Lower lobe of right lung (tissue), 2 donors: ENCODE measurements at places on chromosomes 4 and X. TPM values are rescaled to one million over a fixed set of nuclear protein-coding genes. Genes with fewer than 3 reads are reported as not detected.

Gene ART3
- not detected for total RNA-seq

Gene MAGEA2
- not detected for total RNA-seq

Gene USP17L25
- not detected for total RNA-seq

Gene C4orf36
- 1.6 TPM for total RNA-seq

Gene ADH1C
- total RNA-seq: 8.2 TPM

Gene TXK
- total RNA-seq: 7.5 TPM

- no peak for DNase-seq
- H3K27me3 ChIP-seq: no peaks in the 10 kb centered on the region
- no peak overlapping the region for H3K27ac ChIP-seq
- no peaks in the 10 kb centered on the region for H3K4me1 ChIP-seq
- no peak overlapping the region for H3K4me3 ChIP-seq
Observed at GRCh38 chr4:27129871-27130366, 269.3 kb downstream of the STIM2 start.

DNA sequence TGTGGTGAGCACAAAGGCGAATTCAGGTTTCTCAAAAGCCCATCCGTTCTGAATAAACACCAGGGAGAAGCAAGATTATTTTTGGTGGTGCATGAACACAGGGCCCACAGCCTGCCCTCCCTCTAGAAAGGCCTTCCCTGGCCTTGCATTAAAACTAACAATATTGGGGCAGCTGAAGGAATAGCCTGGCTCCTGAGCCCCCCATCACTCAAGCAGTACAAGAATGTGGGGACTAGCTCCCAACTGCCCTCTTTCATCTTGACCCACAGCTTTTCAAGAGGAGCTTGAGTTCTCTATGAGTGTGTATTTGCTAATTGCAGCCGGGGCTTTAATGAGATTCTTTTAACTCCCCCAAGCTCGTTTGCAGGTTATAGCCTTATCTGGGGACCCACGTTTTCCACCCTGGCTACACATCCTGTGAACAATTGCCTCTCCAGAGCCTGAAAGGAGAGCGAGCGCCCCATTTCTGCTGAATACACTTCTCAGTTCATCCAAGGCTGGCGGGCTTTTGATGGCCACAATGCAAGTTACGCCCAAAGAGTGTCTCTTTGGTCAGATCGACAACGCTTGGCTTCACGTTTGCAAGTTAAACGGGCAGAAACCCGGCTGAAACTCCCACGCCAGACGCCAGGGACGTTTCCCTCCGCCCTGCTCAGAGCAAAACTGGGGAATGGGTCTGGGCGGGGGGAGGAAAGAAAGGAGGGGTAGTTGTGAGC lies 4.7 kb upstream of the GSX2 start:
- peaks cover 95% of the 10 kb centered on the region for H3K27me3 ChIP-seq
- no peak overlapping the region for H3K4me3 ChIP-seq
- H3K4me1 ChIP-seq: peaks cover 35% of the 10 kb centered on the region

GRCh38 chr4:9816285-9816684 lies 34.9 kb downstream of the DRD5 start:
- H3K4me1 ChIP-seq: no peaks in the 10 kb centered on the region
- no peaks in the 10 kb centered on the region for H3K36me3 ChIP-seq
- no peak overlapping the region for H3K4me3 ChIP-seq
- no peak for DNase-seq

- H3K36me3 ChIP-seq: no peaks in the 10 kb centered on the region
- H3K4me3 ChIP-seq: no peak overlapping the region
- no peaks in the 10 kb centered on the region for H3K4me1 ChIP-seq
Observed at GRCh38 chrX:133213117-133213516, 5.0 kb downstream of the TFDP3 start.

DNA sequence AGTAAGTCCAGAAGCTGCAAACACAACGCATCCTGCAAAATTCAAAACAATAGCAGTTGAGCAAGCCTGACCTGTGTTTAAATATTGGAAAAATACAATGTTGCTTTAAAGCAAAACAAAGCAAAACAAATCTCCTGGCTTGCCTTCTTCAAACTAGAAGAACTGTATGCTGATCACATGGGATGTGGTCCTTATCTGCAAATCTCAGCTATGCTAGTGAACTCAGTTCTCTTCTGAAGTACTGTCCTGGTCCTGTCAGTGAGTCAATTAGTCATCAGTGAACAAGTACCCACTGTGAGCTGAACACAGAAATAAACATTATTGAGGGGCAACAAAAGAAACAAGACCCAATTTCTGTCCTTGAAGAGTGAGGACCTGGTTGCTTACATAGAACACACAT lies 522.5 kb downstream of the SMARCA1 start:
- no peaks in the 10 kb centered on the region for H3K4me1 ChIP-seq
- H3K36me3 ChIP-seq: no peaks in the 10 kb centered on the region
- no peaks in the 10 kb centered on the region for H3K27me3 ChIP-seq
- no peak for DNase-seq

GRCh38 chr4:41857226-41857641 lies 78.0 kb upstream of the TMEM33 start:
- no peak overlapping the region for H3K27ac ChIP-seq
- no peak for DNase-seq
- H3K4me1 ChIP-seq: no peaks in the 10 kb centered on the region
- H3K4me3 ChIP-seq: no peak overlapping the region
- peaks cover 22% of the 10 kb centered on the region for H3K27me3 ChIP-seq
- H3K36me3 ChIP-seq: no peaks in the 10 kb centered on the region

GRCh38 chr4:137312257-137312656 lies 220.0 kb downstream of the PCDH18 start:
- no peaks in the 10 kb centered on the region for H3K36me3 ChIP-seq
- no peaks in the 10 kb centered on the region for H3K4me1 ChIP-seq
- DNase-seq: no peak
- H3K27ac ChIP-seq: no peak overlapping the region
- H3K4me3 ChIP-seq: no peak overlapping the region
- no peaks in the 10 kb centered on the region for H3K27me3 ChIP-seq
